NCI-H82 (cell line): ENCODE measurements at places on chromosomes 11 and 22.

GRCh38 chr22:37675930-37676735 lies 697 bp downstream of the LGALS1 start:
- no peak for DNase-seq

DNA sequence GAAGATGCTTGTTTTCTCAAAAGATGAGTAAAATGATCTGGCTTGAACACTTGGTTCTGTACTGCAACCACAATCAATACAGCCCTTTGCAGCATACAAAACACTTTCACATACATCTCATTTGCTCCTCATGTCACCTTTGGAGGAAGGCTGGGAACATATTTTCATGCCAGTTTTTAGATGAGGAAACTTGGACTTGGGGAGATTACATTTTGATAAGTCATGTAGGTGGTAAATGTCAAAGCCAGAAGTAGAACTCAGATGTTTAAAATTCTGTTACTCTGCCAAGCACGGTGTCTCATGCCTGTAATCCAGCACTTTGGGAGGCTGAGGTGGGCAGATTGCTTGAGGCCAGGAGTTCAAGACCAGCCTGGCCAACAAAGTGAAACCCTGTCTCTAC lies 121.8 kb downstream of the MICAL2 start:
- no peak for DNase-seq

DNA sequence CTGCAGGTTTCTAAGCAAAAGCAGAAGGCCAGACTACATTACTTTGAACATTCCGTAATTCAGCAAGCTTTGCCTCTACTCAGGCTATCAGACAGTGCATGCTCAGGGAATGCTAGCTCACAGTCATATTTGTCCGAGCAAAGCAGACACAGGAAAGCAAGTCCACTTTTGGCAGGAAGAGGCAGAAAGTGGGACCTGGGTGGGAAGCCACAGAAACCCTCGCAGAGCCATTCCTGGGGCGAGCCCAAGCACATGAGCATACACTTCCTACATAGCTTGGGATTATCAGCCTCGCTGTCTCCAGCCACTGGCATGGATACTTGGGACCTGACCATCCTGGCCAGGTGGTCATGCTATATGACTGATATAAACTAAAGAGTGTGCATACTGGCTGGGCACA lies 113.3 kb downstream of the TRIM29 start:
- DNase-seq: no peak

- DNase-seq: no peak
These were observed 44.7 kb upstream of the CD5 start for GRCh38 chr11:61057615-61058014.

GRCh38 chr11:1834062-1834610 lies 654 bp upstream of the SYT8 start:
- DNase-seq: no peak

DNA sequence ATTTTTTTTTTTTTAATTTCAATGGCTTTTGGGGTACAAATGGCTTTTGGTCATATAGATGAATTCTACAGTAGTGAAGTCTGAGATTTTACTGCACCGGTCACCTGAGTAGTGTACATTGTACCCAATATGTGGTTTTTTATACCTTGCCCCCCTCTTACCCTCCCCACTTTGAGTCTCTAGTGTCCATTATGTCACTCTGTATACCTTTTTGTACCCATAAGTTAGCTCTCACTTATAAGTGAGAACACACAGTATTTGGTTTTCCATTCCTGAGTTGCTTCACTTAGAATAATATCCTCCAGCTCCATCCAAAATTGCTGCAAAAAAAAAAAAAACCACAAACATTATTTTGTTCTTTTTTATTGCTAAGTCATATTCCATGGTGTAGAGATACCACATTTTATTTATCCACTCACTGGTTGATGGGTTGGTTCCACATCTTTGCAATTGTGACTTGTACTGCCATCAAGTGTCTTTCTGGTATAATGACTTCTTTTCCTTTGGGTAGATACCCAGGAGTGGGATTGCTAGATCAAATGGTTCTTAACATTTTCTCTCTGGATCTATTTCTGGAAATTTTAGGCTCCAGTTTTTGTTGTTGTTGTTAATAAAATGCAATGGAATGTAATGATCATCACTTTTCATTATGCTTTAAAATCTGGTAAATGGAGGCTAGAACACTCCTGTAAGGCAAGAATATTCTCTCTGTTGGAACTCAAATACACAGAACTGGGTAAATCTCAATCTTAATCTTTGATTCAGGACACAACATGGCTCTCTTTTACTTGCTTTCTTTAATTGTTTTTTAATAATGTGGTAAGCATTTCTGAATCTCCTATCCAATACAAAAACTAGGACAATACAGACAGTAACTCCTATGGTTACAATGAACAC lies 10.3 kb downstream of the NEAT1 start:
- peak; percentile 23 for DNase-seq

DNA sequence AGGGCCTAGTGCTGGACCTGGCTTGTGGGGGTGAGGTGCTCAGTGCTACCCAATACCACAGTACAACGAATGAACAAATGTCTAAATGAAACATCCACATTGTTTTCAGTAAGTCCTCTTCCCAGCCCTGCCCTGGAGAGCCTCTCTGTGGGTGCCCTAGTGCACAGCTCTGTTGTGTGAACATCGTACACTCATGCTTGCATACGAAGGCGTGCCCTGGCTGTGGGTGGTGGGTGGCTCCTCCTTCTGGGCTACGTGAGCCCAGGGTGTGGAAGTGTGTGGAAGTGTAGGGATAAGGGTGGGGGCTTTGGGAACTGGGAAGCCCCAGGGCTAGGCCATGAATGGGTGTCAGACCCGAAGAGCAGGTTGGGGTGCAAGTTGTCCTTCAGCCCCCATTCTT lies 592 bp upstream of the NLRX1 start:
- no peak for DNase-seq

- DNase-seq: peak; percentile 20
These were observed 517 bp downstream of the HIRA start for GRCh38 chr22:19430890-19431541.

GRCh38 chr11:128874427-128874826 lies 7.3 kb upstream of the KCNJ1 start:
- no peak for DNase-seq

DNA sequence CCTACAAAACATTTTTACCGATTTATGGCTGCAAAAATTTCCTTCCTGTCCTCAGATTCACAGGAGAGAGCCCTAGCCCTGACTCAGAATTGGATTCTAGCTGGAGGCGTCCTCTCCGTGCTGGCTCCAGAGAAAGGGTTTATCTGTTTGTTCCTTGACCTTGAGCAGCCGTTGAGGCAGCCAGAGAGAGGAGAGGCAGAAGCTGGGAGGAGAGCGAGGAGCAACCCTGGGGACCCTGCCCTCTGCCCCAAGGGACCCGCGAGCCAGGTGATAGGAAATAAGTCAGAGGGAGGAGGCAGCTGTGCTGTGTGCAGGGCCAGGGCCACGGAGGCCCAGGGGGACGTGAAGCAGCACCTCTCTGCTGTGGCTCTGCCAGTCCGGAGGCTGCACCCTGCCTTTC lies 75.6 kb downstream of the IGLL1 start:
- no peak for DNase-seq

DNA sequence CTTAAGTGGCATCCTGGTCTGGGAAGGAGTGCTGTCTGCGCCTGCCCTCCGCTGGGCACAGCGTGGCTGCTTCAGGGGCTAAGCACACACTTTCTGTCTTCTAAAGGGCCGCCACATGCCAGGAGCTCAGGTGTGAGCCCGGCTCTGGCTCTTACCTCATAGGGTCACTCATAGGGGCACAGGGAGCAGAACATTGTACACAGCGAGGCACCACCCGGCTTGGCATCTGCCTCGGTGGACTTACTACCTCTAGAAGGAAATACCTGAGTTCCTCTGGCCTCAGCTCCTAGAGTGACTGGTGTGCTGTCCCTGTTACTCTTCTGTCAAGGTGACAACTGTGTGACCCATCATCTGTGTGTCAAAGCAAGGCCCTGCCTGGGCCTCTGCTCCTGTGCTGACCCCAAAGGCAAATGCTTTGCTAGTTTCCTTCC lies 13.4 kb downstream of the NEAT1 start:
- DNase-seq: no peak

DNA sequence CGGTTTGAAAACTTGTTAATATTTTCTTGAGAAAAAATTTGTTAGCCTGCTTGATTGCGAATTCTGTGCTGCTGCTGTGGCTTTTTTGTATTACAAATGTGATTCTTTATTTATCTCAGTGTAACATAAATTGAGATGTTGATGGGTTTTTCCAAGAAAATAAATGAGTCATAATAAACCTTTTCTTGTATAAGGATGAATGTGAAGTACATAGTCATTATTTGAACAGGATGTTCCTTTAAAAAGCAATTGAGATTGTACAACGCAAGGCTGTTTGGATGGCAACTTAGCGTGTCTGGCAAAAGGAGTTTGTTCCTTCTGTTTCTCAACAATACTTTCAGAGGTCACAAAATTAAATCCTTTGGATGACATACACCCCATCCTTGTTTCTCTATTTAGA lies 24.6 kb upstream of the CARD18 start:
- DNase-seq: no peak

- peak; percentile 15 for DNase-seq
These were observed 16.4 kb upstream of the SYVN1 start for GRCh38 chr11:65150509-65151299.

DNA sequence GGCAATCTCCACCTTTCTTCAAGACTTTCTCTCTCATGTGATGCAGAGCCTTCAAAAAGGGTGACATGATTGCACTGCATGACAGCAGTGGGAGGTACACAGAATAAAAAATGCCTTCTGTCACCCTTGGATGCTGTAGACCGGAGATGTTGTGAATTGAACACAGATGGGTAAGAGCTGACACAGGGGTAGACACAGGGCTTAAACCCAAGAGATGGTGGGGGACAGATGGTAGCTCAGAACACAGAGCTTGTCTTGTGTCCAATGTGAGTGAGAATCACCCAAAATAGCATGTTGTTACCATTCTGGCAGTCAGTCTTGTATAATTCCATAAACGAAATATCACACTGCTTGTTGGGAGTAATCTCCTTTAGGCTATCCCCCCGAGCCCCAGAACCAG lies 69.9 kb downstream of the JRKL start:
- no peak for DNase-seq

- DNase-seq: peak; percentile 61
These were observed 27.1 kb downstream of the SDHD start for GRCh38 chr11:112113539-112114457.

GRCh38 chr11:45162064-45162375 lies 15.6 kb downstream of the PRDM11 start:
- DNase-seq: no peak

DNA sequence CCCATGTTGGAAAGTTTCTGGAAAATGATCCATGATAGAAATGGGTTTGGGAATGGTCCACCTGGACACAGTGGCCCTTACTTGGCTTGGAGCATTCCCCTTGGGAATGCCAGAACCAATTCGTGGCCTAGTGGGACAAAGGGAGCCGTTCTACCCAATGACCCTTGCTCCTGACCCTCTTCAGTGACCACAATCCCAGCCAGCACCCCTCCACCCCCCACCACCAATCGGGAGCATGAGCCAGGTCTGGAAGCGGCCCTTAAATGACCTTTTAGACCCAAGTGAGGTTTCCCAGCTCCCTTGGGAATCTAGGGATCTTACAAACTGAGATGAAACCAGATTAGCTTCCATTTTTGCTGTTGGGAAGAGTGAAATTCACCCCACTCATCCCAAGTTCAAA lies 51.3 kb upstream of the CDON start:
- peak; percentile 16 for DNase-seq

GRCh38 chr11:130476922-130477491 lies 28.6 kb downstream of the ADAMTS15 start:
- no peak for DNase-seq

- DNase-seq: peak; percentile 82
These were observed 30.0 kb upstream of the WNT11 start for GRCh38 chr11:76236092-76236999.

- DNase-seq: no peak
These were observed 78.7 kb upstream of the PPARA start for GRCh38 chr22:46071451-46072109.

GRCh38 chr11:9765320-9766101 lies 101.6 kb downstream of the SWAP70 start:
- no peak for DNase-seq

GRCh38 chr22:37636186-37636948 lies 3.1 kb upstream of the SH3BP1 start:
- DNase-seq: no peak

DNA sequence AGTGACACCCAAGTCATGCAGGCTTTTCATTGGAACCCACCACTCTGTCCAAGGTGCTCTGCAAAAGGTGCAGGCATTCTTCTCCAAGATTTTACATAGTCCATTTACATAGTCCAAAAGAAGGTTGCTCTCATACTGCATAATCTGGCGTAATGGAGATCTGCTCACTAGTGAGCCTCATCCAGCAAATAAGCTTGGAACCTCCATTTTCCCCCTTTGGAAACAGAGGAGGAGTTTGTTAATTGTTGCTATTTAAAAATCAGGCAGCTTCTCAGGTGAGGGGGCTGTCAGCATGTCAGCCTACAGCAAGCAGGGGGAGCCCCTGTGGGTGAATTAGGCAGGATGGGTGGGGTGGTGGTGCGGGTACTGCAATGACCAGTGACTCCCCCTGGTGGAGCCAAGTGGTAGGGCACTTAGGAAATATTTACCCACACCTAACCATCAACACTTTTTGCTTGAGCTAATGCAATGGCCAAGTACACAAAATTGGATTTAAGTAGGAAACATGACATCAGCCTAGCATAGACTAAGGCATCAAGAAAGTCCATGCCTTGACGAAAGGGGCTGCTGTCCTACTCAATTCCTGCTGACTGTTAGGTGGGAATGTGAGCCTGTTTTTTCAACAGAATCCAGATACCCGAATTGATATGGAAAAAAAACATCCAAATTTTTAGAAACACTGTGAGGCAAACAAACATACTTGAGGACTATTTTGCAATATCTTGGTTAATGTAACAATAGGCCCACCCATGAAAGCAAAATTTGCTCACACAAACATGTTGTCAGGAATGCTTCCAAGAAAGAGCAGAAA lies 64.5 kb downstream of the AMBRA1 start:
- DNase-seq: peak; percentile 86

DNA sequence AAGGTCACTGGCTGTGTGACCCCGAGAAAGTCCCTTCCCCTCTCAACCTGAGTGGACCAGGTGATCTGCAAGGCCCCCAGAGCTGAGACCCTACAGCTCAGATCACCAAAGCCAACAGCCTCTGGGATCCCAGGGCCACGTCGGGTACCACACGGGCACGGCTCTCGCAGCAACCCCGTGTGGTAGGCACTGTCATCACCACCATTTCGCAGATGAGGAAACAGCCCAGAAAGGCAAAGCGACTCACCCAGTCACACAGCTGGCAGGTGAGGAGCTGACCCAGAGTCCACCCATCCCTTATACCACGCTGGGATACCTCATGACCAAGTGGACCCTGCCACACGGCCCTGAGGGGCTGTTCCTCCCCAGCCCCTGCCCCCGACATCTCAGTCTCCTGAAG lies 2.8 kb downstream of the ATP5MGL start:
- DNase-seq: no peak
